NCI-H774 (cell line): ENCODE measurements at places on chromosomes 5 and 9.

GRCh38 chr5:169303119-169303515 is 2.2 kb upstream of the SLIT3 start:
- no peak for DNase-seq

DNA sequence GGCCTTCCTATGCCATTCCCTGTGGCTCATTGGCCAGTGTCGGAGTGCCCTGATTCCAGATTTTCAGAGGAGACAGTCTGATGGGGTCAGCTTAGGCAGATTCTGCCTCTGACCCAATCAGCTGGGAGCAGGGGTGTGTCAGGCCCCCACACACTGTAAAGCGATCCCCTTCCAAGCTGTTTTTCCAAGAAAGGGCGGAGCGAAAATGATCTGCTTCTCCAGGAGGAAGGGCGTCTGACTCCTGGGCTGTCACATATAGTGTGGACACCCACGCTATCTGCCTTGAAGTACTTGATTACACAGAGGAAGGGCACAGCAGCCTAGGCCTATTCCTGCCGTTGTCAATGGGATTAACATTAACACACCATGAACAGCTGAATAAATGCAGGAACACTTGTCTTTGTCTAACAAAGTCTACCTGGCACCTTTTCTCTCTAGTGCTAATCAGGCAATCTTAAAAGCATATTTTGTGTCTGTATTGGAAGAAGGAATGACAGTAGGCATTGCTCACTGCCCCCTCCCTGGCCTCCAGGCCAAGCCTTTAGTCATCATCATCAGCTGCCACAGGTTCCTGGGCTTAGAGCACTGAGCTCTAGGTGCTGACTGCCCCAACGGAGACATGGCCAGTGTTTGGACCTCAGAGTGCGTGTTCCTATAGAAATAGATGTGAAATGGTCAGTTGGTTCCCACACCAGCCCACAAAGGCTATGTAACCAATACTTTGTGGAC is 218.7 kb downstream of the MELK start:
- no peak for DNase-seq

- DNase-seq: no peak
These were observed 6.6 kb downstream of the PCBD2 start for GRCh38 chr5:134911285-134912206.

DNA sequence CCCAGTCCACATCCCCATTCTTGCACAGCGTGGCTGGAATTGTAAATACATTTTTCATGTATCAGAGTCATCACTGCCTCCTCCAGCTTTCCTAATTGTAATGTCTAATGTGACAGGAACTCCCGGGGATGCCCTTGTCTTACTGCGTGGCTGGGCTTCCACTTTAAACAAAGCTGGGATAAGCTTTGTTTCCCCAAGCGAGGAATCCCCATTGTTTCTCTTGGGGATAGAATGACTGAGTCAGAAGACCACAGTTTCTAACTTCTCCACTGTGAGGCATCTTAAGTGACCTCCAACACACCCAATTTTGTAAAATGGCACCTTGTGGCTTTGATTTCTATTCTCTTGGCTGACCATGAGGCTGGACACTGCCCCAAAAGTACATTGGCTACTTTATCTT is 22.4 kb downstream of the ARPC5L start:
- DNase-seq: no peak

DNA sequence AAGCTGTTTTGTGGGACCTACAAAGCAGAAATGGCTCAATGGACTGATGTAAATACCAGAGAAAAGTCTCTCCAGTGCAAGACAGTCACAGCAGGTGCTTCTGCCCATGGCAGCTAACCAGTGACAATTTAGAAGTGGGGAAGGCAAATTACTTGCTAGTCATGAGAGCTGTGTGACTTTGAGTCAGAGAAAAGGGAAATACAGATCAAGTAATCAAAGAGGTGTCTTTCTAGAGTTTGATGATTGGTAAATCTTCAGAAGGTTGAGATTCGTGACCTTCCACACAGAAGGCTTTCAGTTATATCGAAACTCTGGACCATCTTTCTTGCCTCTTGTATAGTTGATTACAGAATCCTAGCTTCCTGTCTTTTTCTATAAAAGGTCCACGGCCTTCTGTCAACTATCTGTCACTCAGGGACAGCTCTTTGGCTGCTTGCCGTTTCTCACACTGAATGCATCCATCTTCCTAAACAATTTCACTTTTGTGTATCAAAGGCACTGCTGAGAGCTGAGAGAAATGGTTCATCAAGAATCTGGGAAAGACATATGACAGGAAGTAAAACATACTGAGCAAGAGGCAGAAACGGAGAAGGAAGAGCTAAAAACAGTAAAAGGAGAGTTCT is 993.9 kb upstream of the ACO1 start:
- DNase-seq: no peak

DNA sequence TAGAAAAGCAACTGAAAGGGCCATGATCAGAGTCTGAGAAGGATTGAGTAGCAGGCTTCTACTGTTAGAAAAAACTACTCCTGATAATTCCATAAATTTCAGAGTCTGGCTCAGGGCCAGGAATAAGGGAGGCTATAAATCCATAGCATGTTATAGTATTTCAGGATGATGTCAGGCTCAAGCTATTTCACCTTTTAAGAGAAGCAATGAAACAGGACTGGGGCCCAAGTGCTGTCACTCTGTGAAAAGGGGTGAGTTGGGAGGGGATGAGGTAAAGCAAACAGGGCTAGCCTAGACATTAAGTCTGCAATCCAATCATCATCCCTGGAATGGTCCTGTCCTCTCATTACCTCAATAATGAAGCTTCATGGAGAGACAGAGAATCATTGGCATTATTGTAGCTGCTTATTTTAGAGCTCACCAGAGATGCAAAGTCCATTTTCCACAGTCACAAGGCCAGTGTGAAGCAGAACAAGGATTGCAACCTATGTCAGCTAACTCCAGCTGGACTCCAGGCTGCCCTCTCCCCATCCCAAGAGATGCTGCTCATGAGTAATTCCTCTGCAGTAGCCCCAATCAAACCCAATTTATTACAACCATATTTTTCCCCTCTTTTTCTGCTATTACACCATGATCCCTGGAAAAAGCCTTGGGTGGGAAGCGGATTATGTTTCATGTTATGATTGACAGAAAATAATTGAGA is 56.0 kb downstream of the PAPPA start:
- no peak for DNase-seq

GRCh38 chr5:127088251-127088650 is 14.9 kb upstream of the C5orf63 start:
- DNase-seq: no peak

GRCh38 chr9:75979362-75979761 is 88.9 kb downstream of the PCSK5 start:
- DNase-seq: no peak

DNA sequence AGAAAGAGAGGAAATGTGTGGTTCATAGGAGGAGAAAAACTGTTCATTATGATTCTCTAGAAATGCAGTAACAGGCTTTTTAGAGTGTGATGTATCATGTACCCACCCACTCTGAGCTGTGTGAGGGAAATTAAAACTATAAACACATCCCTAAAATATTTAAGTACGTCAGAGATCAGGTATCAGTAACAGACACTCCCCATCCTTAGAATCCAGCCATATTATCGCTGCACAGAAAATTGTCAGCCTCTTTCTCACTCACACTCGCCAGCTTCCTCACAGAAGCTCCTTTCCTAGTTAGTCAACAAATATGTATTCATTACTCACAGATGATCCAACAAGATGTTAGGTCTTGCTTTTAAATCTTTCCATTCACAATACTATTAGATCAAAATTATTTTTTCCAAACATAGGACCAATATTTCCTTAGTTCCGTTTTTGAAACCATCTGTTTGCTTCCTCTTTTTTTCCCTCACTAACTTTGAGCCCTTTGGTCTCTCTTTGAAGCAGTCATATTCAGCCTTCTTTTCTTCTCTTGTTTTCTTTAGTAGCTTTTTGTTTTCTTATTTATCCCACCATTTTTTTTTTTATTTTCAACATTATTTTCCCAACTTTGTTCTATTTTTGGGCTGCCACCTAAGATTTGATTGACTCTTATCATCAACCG is 13.6 kb upstream of the MAST4 start:
- DNase-seq: no peak

DNA sequence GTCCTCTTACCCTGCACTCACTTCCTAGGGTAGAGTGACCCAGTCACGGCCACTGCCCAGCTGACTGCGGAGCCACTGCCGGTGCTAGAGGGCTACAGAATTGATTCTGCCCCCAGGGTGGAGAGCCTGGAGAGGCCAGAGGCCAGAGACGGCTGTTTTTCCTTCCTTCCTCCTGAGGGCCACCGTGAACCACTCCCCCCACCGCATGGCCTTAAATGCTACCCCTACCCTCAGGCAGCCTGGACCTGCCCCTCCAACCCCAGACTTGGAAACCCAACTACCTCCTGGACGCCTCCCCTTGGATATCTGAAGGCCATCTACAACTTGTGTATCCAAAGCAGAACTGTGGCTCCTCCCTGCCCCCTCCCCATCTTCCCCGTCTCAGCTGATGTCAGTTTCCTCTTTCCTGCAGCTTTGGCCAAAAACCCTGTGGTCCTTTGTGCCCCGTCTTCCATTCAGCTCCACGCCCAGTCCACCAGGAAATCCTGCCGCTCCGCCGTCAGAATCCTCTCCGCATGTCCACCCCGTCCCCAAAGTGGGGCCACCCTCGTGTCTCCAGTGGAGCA is 16.3 kb downstream of the SH2D3C start:
- no peak for DNase-seq

DNA sequence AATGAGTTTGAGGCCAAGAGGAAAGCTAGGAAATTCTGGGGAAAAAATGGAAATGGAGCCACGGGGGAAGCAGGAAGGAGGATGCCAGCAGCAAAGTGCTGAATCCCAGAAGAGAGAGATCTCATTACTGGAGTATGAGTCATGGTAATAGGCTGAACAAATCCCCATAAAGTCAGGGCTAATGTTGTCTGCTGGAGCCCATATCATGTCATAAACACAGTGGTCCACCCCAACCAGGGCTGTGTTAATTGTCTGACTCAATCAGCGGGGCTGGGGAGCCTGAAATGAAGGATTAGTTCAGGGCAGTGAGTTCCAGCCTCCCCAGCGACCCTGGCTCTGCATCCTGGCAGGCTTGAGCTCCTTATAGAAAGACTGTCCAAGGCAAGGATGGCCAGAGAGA is 68.8 kb downstream of the TLR4 start:
- DNase-seq: no peak

DNA sequence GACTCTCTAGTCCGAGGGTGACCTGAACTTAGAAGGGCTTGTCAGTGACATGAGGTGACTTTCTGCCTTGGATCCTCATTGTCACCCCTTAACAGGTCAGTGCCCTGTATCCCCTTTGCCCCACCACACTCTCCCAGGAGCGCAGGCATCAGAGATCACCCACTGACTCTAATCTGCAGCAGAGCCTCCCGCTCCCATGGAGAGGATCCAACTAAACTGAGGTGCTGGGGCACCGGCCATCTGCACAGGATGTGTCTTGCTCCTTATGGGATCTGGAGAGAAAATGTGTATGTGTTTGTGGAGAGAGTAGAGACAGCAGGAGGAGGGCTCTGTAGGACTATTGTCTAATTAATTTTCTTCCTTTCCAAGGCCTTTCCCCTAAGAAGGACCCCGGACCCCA is 213.7 kb downstream of the ROR2 start:
- DNase-seq: no peak

DNA sequence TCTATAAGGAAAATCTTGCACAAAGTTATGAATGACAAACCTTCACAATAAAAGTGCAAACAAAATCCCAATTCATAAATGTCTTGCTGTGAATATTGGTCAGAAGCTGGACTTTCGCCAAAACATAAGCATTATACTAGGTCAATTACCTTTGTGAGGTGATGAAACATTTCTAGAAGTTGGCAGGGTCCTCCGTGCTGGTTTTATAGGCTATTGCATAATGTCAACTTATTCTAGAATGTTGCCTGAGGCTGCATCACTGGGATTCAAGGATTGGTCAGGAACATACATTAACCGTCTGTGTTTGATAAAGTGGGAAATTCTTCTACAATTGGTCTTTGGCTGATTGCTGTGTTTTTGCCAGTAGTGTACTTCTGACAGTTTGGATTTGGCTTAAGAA is 49.8 kb upstream of the PALM2AKAP2 start:
- DNase-seq: no peak

DNA sequence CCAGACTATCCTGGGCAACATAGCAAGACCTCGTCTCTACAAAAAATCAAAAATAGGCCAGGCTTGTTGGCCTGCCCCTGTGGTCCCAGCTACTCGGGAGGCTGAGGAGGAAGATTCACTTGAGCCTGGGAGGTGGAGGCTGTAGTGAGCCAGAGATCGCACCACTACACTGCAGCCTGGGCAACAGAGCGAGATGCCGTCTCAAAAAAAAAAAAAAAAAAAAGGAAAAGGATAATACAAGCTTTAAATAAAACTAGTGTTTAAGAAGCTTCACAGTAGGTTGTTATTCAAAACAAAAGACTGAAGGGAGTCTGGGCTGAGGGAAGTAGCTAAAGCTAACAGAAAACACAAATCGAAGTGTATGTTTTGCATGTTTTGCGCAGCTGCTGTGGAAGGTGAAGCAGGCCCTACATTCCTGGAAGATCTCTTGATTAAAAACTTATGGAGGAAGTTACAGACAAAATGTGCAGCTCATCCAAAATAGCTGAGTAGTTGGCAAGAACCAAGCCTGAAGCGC is 581 bp upstream of the C9orf40 start:
- no peak for DNase-seq

GRCh38 chr5:157463081-157463480 is 3.1 kb downstream of the NIPAL4 start:
- no peak for DNase-seq

DNA sequence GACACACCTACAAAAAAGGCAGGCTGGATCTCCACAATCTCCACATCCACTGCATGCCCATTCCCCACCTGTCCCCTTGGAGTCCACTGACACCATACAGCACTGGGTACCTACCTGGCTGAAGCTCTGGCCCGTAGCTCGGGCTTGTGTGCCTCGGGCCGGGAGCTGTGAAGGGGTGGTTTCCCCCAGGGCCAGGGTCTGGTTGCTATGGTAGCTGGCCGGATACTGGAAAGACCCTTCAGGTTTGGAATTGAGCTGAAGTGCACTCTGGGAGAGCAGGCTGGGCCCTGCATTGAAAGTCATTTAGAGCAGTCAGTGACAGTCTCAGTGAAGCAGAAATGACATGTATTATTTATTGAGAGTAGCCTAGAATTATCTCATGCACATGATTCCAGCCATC is 507.3 kb downstream of the CTNND2 start:
- DNase-seq: no peak

GRCh38 chr5:175809531-175810121 is 61.8 kb upstream of the CPLX2 start:
- DNase-seq: no peak

- DNase-seq: no peak
These were observed 41.7 kb downstream of the NFX1 start for GRCh38 chr9:33332011-33332410.

DNA sequence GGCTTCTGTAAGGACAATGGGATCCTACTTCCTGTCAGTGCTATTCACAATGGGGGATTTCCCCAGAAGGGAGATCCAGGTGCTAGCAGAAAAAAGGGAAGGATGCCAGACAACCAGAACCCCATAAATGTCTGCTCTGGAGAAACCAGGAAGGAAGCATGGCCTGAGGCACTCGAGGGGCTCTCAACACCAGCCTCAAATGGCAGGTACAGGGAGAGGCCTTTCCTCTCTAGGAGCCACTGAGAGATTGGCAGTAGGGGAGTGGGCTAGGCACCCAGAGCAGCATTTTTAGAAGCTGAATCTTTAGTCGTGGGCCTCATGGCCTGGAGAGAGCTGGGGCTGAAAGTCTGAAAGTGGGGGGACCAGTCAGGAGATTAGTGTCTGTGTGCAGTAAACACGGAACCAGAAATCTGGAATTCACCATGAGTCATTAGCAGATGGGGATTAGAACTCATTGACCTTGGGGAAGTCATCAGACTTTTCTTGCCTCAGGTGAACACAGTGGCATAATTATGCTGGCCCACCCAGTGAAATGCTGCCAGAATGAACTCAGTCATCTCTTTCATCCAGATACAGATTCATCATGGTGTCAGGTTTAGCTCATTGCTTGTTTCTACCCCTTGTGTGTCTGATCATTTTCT is 28.3 kb downstream of the ARHGEF28 start:
- DNase-seq: no peak
